MCF 10A (cell line): ENCODE measurements at places on chromosomes 1 and 21. TPM values are rescaled to one million over a fixed set of nuclear protein-coding genes. Genes with fewer than 3 reads are reported as not detected.

Gene PTGER3
- not detected in 2 replicates for total RNA-seq

Gene CA6
- total RNA-seq, result not detected in 2 replicates

DNA sequence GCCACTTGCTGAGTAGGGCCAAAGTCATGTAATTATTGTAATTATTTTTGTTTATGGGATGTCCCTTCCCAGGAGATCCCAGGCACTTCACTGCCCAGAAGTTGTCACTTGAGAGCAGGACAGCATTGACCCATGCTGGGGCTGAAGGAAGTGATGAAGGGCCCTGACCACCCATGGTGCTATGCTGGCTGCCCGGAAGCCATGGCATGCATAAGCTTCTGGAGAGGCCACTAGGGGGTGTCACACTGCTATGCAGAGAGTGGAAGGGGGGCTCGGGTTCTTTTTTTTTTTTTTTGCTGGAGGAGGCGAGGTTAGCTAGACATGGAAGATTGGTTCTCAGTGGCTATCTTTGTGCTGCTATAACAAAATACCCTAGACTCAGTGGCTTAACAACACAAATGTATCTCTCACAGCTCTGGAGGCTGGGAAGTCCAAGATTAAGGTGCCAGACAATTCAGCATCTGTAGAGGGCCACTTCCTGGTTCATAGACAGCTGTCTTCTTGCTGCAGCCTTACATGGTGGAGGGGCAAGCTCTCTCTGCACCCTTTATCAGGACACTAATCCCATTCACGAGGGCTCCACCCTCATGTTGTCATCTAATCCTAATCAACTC, 84.9 kb downstream of the CNIH3 start:
- no peaks in the 10 kb centered on the region for H3K36me3 ChIP-seq
- no peak overlapping the region for H3K4me3 ChIP-seq
- no peaks in the 10 kb centered on the region for H3K27me3 ChIP-seq
- no peak overlapping the region for H3K27ac ChIP-seq
- no peaks in the 10 kb centered on the region for H3K4me1 ChIP-seq

GRCh38 chr1:110482662-110483307, 31.8 kb downstream of the PROK1 start:
- H3K27me3 ChIP-seq, result peaks cover 26% of the 10 kb centered on the region
- no peak for DNase-seq
- no peak overlapping the region for H3K27ac ChIP-seq
- no peak overlapping the region for H3K4me3 ChIP-seq
- peaks cover 5% of the 10 kb centered on the region for H3K4me1 ChIP-seq

GRCh38 chr21:33374450-33375096, 28.6 kb upstream of the IFNGR2 start:
- H3K27ac ChIP-seq, result no peak overlapping the region
- H3K4me3 ChIP-seq, result no peak overlapping the region

DNA sequence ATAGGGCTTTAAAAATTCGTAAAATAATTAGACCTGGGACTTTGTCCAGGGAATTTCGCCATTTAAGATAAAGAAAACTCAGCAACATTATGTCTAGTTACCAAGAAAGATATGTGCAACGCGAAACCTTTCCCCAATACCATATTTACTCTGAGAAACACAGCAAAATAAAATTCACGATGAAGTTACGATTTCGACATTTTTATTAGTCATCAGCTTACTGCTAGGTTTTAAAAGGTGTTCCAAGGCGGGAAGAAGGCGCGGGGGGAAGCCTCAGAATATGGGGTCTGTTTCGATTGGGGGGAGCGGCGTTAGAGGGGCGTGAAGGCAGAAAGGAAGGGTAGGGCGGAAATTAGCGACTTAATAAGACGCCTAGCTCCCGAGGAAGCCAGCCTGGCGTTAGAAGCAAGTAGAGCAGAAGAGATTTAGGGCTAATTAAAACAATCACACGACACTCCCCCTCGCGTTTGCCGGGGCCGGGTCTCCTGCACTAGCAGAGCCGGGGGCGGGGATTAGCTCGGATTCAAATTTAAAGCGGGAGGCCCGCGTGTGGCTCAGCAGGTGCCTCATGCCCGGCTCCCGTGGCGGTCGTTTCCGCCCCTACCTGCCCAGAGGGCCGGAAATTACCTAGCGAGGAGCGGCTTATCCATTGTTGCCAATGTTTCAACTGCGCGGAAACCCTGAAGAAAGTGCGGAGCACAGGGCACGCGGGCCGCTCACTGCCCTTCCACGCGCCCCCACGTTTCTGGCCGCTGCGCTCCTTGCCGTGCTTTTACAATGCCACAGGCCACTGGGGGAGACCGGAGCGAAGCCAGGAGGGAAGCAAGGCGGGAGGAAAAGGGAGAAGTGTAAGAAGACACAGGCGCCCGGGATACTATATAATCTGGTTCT, 795 bp upstream of the POU2F1 start:
- no peaks in the 10 kb centered on the region for H3K27me3 ChIP-seq
- H3K27ac ChIP-seq, result peak overlapping the region; percentile 98
- H3K4me3 ChIP-seq, result peak overlapping the region; percentile 100
- peaks cover 12% of the 10 kb centered on the region for H3K36me3 ChIP-seq
- peaks cover 34% of the 10 kb centered on the region for H3K4me1 ChIP-seq

Gene THEM5
- total RNA-seq, result not detected in 2 replicates

Gene ELAPOR1
- total RNA-seq, result 0.22 and 0.58 TPM in 2 replicates

- H3K36me3 ChIP-seq, result no peaks in the 10 kb centered on the region
- no peaks in the 10 kb centered on the region for H3K27me3 ChIP-seq
- H3K4me1 ChIP-seq, result no peaks in the 10 kb centered on the region
- no peak overlapping the region for H3K4me3 ChIP-seq
- peak; percentile 2 for DNase-seq
These were observed 180.1 kb upstream of the USP25 start for GRCh38 chr21:15549671-15550070.

DNA sequence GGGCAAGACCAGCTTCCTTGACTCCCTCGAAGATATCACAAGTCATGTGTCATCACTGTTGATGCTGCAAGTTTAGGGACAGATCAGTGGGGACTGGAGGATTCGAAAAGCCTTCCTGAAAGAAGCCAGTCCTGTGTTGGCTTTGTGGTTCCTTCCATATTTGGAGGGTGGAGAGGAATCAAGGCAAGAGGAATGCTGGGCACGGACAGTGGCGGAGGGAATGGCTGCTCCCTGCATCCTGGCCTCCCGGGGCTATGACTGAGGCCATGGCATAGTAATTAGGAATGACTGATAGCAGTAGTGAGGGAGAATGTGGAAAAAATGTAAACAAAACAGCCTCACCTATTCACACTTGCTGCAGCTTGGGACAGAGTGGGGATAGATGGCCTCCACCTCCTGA, 36.4 kb downstream of the VANGL1 start:
- H3K36me3 ChIP-seq, result peaks cover 13% of the 10 kb centered on the region
- no peak for DNase-seq
- peaks cover 18% of the 10 kb centered on the region for H3K4me1 ChIP-seq
- peak overlapping the region; percentile 35 for H3K27ac ChIP-seq
- H3K4me3 ChIP-seq, result no peak overlapping the region
- no peaks in the 10 kb centered on the region for H3K27me3 ChIP-seq

DNA sequence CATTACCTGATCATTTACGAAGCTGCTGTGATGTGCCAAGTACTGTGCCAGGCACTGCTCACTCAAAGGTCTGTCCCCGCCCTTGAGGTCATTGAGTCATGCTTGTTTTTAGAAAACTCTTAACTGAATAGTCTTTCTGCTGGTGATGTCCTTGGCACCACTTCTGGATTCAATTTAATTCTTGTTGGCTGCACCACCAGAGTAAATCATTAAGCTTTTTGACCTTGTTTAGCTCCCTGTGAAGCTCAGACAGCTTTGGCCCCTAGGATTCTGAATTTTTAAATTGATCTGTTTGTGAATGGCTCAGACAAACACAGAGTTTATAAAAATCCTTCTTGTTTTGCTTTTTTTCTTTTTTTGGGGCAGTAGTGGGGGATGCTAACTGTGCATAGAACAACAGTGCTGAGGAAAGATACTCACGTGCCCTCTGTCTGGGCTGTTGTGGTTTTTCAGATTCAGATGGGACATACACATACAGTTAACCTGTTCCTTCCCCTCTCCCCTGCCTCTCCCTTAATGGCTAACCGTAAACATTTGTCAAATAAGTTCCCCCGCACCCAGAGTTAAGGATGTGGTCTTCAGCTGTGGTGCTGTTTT, 67.6 kb downstream of the MTR start:
- peak; percentile 16 for DNase-seq
- H3K4me3 ChIP-seq, result no peak overlapping the region
- H3K36me3 ChIP-seq, result peaks cover 94% of the 10 kb centered on the region
- peak overlapping the region; percentile 24 for H3K27ac ChIP-seq
- peaks cover 5% of the 10 kb centered on the region for H3K4me1 ChIP-seq

Gene RYR2
- 4.0 and 5.3 TPM in 2 replicates for total RNA-seq

Gene RNU1-3
- total RNA-seq, result 1,539 and 1,606 TPM in 2 replicates

DNA sequence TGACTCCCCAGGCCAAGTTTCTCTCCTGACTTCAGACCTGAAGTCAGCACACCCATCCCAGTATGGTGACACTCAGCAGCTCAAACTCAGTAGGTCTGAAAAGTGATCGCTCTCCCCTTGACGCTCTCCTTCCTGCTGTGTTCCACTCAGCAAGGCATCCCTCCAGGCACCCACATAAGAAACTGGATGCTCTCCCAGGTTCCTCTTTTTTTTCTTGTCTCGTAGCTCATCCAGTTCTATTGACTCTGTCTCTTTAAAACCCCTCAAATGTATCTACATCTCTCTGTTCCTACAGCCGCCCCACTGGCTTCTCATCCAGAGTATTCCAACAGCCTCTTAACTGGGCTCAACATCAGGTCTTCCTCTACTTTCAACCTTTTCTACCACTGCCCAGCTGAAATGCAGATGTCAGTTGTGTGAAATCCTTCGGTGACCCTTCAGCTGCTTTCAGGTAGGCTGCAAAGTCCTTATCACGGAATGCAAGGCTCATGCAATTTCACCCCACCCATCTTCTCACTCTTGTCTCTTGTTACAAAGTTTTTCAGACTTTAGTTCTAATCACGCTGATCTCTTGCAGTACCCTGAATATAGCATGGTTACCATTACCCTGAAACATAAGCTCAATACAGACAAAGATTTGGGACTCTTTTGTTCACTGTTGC, 286.2 kb upstream of the POU3F1 start:
- H3K27me3 ChIP-seq, result peaks cover 2% of the 10 kb centered on the region
- no peaks in the 10 kb centered on the region for H3K4me1 ChIP-seq
- DNase-seq, result no peak
- H3K36me3 ChIP-seq, result no peaks in the 10 kb centered on the region
- no peak overlapping the region for H3K4me3 ChIP-seq
- H3K27ac ChIP-seq, result no peak overlapping the region

GRCh38 chr1:217747156-217747769, 116.1 kb downstream of the SPATA17 start:
- no peaks in the 10 kb centered on the region for H3K4me1 ChIP-seq
- H3K27ac ChIP-seq, result no peak overlapping the region
- no peaks in the 10 kb centered on the region for H3K27me3 ChIP-seq
- no peak overlapping the region for H3K4me3 ChIP-seq
- no peaks in the 10 kb centered on the region for H3K36me3 ChIP-seq

- peaks cover 4% of the 10 kb centered on the region for H3K36me3 ChIP-seq
- DNase-seq, result peak; percentile 38
- H3K4me3 ChIP-seq, result no peak overlapping the region
- no peaks in the 10 kb centered on the region for H3K27me3 ChIP-seq
These were observed 15.2 kb downstream of the H6PD start for GRCh38 chr1:9249534-9250410.

Gene NBPF6
- total RNA-seq, result not detected in 2 replicates

DNA sequence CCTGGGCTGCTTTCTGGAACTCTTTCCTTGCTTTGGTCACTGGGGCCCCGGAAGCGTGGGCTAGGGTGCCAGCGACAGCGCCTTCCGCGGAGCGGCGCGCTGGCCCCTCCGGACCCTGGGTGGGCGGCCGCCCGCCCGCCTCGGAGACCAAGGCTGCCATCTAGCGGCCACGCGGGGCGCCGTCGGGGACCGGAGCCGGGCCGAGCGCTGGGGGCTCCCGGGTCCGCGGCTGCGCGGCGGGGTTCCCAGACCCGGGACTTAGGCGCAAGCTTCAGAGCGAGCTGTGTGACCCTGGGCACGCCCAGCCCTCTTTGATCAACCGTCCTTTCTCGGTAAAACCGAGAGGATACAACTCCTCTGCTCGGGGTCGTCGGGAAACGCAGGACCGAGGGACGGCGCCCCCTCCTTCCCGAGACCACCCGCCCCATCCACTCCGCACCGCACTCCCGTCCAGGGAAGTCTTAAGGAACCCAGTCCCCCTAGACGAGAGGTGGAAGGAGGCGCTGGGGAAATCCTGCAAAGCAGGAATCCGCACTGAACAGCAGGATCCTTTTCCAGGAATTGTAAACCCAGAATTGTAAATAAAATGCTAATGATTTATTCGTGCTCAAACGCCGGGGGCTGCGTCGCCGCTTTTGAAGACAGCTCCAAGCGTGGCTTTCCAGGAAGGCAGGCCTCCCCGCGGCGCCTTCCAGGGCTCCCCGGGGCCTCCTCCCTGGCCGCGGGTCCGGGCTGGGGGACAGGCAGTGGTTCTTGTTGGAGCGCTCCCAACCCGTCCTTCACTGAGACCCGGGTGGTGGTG, 41.2 kb downstream of the RRAGC start:
- no peak overlapping the region for H3K27ac ChIP-seq
- no peak overlapping the region for H3K4me3 ChIP-seq
- peaks cover 11% of the 10 kb centered on the region for H3K27me3 ChIP-seq
- no peak for DNase-seq

DNA sequence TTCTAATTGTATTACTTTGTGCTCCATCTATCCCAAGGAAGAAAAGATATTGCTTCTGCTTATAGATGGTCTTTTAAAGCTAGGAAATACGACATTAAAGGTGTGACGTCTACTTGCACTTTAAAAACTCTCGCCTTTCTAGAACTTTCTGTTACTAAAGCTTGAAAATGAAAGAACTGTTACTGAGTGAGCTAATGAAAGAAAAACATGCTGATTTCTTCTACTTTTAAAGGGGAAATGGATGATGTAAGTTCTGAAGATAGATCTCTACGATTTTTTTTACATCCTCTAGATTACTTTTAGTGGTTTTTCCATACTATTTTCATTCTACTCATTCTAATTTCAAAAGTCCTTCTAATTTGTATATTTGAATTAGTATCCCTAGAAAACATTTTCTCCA, 387.5 kb downstream of the USP25 start:
- H3K36me3 ChIP-seq, result no peaks in the 10 kb centered on the region
- no peak overlapping the region for H3K27ac ChIP-seq
- H3K27me3 ChIP-seq, result no peaks in the 10 kb centered on the region
- no peaks in the 10 kb centered on the region for H3K4me1 ChIP-seq
- no peak for DNase-seq

- no peak overlapping the region for H3K4me3 ChIP-seq
- H3K4me1 ChIP-seq, result no peaks in the 10 kb centered on the region
- no peak overlapping the region for H3K27ac ChIP-seq
- H3K27me3 ChIP-seq, result no peaks in the 10 kb centered on the region
- no peak for DNase-seq
These were observed 101.7 kb downstream of the ESRRG start for GRCh38 chr1:216621536-216621935.

DNA sequence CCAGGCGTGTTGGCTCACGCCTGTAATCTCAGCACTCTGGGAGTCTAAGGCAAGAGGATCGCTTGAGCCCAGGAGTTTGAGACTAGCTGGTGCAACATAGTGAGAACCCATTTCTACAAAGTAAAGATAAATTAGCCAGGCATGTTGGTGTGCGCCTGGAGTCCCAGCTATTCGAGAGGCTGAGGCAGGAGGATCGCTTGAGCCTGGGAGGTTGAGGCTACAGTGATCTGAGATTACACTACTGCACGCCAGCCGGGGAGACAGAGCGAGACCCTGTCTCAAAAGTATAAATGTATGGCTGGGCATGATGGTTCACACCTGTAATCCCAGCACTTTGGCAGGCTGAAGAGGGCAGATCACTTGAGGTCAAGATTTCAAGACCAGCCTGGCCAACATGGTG, 51.5 kb upstream of the LBR start:
- DNase-seq, result no peak
- no peak overlapping the region for H3K4me3 ChIP-seq
- H3K27me3 ChIP-seq, result peaks cover 15% of the 10 kb centered on the region
- no peak overlapping the region for H3K27ac ChIP-seq
